Fibroblast of the aortic adventitia (primary cell): ENCODE measurements at places on chromosomes 5 and 9. TPM values are rescaled to one million over a fixed set of nuclear protein-coding genes. Genes with fewer than 3 reads are reported as not detected.

The GPR151 gene
- not detected in 2 replicates for total RNA-seq

The AK3 gene
- 47.4 and 74.1 TPM in 2 replicates for total RNA-seq

The SPATA31A3 gene
- total RNA-seq: not detected in 2 replicates

The EDIL3 gene
- 48.1 and 248 TPM in 2 replicates for total RNA-seq

The GDNF gene
- 0.54 TPM in 1 of 2 replicates, not detected in the other for total RNA-seq

The RAI14 gene
- total RNA-seq: 85.9 and 100 TPM in 2 replicates

The SET gene
- 313 and 1,883 TPM in 2 replicates for total RNA-seq

The GADD45G gene
- 0.36 and 6.1 TPM in 2 replicates for total RNA-seq

The PTCH1 gene
- total RNA-seq: 2.1 and 9.4 TPM in 2 replicates

The PTGES gene
- 6.9 and 30.9 TPM in 2 replicates for total RNA-seq

The EIF4E1B gene
- not detected in 2 replicates for total RNA-seq

The IFNB1 gene
- total RNA-seq: not detected in 2 replicates

The ABO gene
- not detected in 2 replicates for total RNA-seq

The WDR31 gene
- 0.33 and 2.4 TPM in 2 replicates for total RNA-seq

The DDX4 gene
- not detected in 2 replicates for total RNA-seq

The C7 gene
- total RNA-seq: 2.4 and 762 TPM in 2 replicates

The OGN gene
- 140 and 166 TPM in 2 replicates for total RNA-seq

The MED10 gene
- total RNA-seq: 17.5 and 26.7 TPM in 2 replicates

The AJM1 gene
- total RNA-seq: 1.1 and 1.3 TPM in 2 replicates

The PGM5 gene
- 8.0 and 13.5 TPM in 2 replicates for total RNA-seq

The PLPP1 gene
- 71.8 and 254 TPM in 2 replicates for total RNA-seq

The TTC23L gene
- total RNA-seq: 0.36 TPM in 1 of 2 replicates, not detected in the other
